ENCODE measurements at places on chromosomes 2 and 18.

DNA sequence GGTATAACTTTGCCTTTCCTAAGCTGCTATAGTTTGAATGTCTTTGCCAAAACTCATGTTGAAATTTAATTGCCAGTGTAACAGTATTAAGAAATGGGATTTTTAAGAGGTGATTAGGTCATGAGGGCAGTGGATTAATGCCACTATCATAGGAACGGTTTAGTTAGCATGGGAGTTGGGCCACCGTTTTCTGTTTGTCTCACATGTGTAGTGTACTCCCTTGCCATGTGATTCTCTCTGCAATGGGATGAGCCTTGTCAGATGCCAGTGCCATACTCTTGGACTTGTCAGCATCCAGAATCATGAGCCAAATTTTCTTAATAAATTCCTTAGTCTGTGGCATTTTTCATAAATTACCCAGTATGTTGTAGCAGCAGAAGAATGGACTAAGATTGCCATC lies 388.9 kb upstream of the RGPD4 start:
- DNase-seq: no peak

DNA sequence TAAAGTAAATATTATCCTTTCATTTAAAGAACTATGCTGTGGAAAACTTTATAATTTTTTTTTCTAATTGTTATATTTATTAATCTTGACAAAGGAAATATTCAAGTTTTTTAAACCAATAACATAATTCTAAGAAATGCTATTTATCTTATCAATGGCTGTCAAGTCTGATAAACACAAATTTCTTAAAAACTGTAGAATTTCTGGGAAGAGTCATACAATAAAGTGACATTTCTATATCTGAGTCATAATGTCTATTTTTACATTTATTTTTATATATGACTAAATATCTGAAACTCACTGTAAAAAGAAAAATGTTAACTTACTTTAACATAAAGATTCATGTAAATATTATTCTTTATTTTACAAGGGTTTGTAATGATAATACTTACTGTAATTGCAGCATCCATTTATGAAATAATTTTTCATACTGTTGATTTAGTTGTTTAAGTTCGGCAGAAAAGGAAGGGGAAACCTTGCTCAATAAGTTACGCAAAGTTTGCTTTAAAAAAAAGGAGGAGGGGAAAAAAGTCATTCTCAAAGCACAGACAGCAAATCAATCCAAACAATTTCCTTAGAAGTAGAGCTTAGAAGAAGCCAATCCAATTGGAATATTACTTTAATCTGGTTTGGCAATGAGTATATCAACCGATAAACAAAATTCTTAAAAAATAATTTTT lies 32.4 kb downstream of the ORC2 start:
- no peak for DNase-seq

- no peak for DNase-seq
Observed at GRCh38 chr2:232415736-232416520, 9.3 kb downstream of the ALPG start.

DNA sequence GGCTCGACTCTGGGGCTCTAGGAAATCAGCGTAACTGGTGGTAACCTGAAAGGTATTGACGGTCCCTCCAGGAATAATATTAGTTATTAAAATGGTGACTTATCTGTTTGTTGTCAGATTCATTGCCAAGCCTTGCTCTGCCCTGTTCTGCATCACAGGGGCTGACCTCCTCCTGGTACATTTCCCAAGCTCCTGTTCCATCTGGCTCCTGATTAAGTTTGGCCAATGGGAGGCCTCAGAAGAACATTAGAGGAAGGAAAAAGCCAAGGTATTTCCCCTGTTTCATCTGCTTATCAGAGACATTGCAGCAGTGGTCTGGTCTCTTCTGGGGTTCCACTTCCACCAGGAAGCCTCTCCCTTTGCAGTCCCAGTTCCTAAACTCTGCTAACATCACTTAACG lies 527.0 kb downstream of the TNS1 start:
- no peak for DNase-seq

DNA sequence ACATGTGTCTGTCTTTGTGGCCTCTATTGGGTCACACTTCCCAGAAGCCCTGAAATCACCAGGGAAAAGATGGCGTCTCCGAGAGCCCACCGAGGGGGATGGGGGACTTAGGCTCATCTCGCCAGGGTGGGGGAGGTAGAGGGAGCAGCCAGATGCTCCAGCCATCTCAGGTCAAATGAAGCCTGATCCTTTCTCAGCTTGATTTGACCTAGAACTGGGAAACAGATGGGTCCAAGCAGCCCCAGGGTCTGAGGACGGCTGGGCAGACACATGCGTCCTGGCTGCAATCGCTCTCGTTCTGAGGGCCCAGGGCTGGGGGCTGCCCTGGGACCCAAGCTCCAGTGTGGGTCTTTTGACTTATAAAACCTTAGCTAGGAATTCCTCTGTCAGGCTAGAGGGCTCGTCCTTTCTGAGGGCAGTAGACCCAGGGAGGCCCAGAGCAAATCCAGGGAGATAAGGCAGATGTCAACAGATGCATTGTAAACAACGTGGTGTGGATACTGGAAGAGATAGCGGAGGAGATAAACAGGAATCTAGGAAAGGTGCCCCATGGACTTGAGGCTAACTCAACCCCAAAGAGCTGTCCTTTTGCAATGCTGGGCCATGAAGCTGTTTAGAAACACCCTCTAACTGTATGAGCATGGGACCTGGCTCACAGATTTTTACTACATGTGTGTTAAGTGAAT lies 127.7 kb downstream of the MYCN start:
- DNase-seq: no peak
